ENCODE measurements at places on chromosomes 2 and 18. TPM values are rescaled to one million over a fixed set of nuclear protein-coding genes. Genes with fewer than 3 reads are reported as not detected.

DNA sequence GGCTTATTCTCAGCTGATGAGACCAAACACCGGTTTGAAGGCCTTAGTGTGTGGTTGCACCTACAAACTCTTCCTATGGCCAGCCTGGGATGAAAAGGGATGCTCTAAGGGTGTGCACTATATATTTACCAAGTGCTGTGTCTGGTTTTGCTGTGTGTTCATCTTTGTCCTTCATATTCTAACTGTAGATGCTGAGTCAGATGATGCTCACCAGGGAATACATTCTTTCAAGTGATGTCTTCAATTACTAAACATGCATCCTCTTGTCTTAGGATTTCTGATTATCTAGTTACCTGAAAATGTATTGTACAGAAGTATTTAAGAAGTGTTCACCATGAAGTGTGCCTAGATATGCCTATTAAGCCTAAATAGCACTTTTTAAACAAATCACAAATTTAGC is 1111.6 kb upstream of the ZEB2 start:
- no peak for DNase-seq

Gene UGT1A4
- not detected for total RNA-seq

DNA sequence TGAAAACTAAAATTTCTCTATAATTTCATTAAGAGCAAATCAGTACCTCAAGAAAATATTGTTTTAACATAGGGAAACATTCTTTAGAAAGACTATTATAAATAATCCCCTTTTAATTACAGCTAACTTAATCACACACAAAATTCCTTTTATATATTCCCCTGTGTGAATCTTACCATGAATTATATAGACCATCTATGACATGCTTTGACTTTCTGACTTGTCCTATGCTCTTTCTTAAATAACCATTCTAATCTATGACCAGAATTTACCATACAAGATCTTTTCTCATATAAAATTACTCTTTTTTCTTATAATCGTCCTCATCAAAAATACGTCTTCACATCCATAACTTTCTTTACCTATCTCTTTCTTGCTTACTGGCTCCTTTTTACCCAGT is 824.2 kb upstream of the FAM98A start:
- DNase-seq = no peak

- no peak for DNase-seq
Observed at GRCh38 chr2:28702415-28702861, 49.2 kb upstream of the PPP1CB start.

GRCh38 chr2:234747032-234747431 is 204.8 kb upstream of the SH3BP4 start:
- DNase-seq = no peak

GRCh38 chr2:160321006-160321405 is 120.9 kb upstream of the ITGB6 start:
- DNase-seq = no peak

DNA sequence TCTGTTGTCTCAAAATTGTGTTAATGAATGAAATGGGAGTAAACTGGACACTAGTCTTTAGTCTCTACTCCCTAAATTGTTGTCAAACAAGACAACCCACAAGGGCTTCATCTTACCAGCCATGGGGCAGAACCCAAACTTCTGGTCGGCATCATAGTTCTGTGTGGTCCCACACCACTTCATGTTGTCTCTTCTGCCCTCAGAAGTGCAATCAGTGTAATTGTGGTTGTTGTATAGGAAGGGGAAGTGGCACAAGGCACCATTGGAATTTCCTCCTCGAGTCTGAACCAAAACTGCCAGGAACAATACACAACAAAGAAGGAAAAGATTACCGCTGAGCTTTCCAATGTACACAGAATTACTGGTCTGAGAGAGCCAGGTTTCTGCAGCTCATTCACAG is 12.6 kb downstream of the FN1 start:
- DNase-seq = no peak

- DNase-seq = no peak
Observed at GRCh38 chr2:216761809-216762208, 66.5 kb upstream of the IGFBP5 start.

GRCh38 chr2:7691961-7692656 is 774.9 kb downstream of the RNF144A start:
- no peak for DNase-seq

- DNase-seq = no peak
Observed at GRCh38 chr18:22563164-22563583, 145.5 kb upstream of the CTAGE1 start.

- DNase-seq = no peak
Observed at GRCh38 chr2:222514901-222515300, 90.6 kb downstream of the SGPP2 start.

Gene CCDC150
- 4.6 TPM for total RNA-seq
